ENCODE measurements at places on chromosomes 6 and 20. TPM values are rescaled to one million over a fixed set of nuclear protein-coding genes. Genes with fewer than 3 reads are reported as not detected.

DNA sequence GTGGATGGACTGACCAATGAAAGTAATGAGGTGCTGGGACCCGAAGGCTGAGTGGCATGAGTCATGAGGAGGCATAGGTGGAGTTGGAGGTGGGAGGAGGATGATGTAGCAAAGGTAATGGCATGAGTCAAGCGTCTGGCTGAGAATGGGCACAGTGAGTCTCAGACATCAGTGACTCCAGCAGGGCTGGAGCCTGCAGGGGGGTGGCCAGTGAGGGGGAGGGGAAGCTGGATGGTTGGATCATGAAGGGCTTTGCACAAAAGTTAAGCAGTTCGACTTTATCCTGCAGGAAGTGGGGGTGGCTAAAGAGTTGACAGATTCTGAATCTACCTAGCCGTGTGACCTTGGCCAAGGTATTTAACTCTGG lies 99.0 kb upstream of the IYD start:
- DNase-seq: no peak

- no peak for DNase-seq
Observed at GRCh38 chr6:159176913-159177312, 7.7 kb downstream of the FNDC1 start.

DNA sequence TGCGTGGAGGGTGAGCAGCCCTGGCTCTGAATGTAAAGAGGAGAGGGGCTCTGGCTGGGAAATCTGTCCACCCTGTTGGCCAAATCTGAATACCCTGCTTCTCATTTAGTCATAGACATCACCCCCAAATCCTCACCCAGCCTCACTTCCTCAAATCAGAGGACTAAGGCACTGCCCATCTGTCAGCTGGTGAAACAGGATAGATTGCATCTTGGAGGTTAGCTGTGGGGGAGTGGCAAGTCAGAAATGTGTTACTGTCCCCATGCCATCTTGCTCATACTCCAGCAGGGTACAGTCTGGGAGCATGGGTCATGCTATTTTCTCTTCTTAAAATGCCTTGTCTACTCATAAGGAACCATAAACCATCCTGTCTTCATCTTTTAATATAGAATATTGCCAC lies 9.5 kb upstream of the DTNBP1 start:
- DNase-seq: no peak

The CPXM1 gene
- polyA plus RNA-seq: 1.5 TPM

DNA sequence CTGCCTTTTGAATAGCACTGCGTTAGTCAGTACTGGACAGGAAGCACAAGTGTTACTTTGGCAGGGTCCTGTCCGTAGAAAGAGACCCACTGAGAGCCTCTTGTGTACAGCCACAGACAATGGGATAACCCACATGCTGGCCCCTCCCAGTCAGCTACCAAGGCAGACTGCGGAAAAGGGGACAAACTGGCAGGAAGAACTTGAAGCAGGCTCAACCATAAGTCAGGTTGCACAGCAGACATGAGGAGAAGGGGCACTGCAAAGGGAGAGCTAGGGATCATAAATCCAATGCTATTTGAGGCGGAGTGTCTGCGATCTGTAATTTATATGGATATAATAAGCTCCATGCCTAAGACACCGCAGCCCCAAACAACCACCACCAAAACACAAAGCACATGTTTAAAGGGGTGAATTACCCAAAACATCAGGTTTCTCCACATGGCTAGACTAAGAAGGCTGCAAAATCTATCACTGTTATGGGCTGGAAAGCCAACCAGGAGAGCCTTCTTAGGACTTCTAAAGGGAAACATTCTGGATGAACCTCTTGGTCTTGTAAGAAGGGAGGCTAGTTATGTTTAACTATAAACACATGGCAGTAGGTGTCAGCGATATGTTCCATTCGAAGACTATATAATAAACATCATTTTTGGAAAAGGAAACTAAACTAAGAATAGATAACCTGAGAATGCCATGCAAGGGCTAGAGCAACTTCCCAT lies 141.7 kb downstream of the BACH2 start:
- peak; percentile 48 for DNase-seq

The NRSN2 gene
- polyA plus RNA-seq: 22.5 TPM

DNA sequence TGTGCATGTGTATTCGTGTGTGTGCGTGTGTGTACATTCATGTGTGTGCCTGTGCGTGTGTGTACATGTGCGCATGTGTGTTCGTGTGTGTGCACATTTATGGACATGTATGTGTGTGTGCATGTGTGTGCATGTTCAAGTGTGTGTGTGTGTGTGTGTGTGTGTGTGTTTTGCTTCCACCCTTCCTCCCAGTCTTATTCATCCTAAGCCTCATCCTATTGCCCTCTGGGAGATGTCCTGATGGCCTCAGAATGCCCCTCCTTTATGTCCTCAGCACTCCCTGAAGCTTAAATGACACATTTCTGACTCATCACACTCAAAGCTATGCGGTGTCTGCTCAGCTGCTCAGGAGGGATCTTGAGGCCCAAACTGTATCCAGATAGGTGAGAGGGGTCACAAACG lies 76.6 kb upstream of the CCDC167 start:
- no peak for DNase-seq

- DNase-seq: no peak
Observed at GRCh38 chr20:46000262-46000996, 8.3 kb upstream of the MMP9 start.

DNA sequence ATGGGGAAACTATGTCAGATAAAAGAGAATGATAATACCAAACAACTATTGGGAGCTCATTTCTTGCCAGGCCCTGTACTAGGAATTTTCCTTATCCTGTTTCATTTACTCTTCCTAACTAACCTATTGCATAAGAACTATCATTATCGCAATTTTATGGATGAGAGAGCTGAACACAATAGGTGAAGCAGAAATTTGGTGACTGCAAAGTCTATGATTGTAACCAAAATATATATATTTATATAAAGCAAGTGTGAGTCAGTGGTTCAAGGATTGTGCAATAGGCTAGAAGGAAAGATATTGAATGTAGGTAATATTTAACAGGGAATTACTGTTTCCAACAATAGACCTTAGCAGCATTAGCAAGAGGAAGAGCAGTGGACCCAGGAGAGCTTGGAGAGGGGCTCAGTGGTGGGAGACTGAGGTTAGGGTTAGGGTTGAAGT lies 181.1 kb upstream of the TENT5A start:
- DNase-seq: no peak

The TNFRSF6B gene
- polyA plus RNA-seq: 195 TPM
